ENCODE measurements at places on chromosomes 3 and 15.

- no peak for DNase-seq
These were observed 474.3 kb downstream of the NR2F2 start for GRCh38 chr15:96804754-96805153.

DNA sequence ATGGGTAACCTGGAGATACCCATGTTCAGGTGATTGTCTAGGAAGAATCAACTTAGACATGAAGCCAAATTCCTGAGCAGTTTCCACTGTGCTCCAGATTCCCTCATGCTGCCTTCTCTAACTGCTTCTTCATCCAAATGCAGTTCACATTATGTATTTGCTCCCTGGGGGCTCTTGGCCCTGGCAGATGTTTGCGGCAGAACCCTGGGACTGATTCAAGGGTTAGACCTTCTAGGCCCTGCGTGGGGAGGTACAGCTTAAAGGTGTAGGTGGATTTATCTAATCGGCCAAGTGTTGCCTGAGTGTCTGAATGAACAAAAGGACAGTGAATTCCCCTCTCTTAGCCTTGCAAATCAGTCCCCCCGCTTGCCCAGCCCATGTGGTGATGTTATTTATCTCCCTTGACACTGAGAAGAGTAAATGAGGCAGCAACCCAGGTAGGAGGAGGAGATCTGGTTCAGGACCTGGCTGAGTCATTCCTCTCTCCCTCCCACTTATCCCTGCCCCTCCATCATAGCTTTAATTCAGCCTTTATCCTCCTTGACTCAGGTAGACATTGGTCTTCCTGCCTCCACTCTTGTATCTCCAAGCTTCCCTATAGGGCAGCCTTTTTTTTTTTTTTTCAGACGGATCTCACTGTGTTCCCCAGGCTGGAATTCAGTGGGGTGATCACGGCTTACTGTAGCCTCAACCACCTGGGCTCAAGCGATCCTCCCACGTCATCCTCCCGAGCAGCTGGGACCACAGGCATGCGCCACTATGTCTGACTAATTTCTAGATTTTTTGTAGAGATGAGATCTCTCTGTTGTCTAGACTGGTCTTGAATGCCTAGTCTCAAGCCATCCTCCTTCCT, 54.8 kb downstream of the MAGEF1 start:
- DNase-seq: no peak

- no peak for DNase-seq
These were observed 176.1 kb upstream of the THBS1 start for GRCh38 chr15:39404767-39405181.

DNA sequence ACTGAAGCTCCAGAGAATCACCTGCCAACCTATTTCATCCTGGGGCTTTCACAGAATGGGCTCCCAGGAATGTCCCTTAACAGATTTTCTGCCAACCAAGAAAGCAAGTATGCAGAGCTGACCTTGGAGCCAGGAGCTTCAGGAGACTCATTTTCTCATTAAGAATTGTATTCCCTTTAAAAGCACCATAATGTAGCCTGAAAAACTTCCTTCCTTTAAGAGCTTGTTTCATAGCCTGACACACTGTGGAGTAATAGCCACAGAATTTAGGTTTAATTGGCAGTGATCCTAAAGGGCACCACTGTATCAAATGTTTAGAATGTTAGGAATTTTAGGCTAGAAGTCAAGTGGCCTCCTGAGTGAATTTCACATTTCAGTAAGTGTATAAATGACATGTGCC, 309.8 kb downstream of the GBE1 start:
- DNase-seq: no peak

- DNase-seq: no peak
These were observed 163.4 kb downstream of the ATG7 start for GRCh38 chr3:11435440-11436165.

GRCh38 chr3:4517643-4518311, 24.6 kb downstream of the ITPR1 start:
- no peak for DNase-seq

GRCh38 chr3:28947751-28948150, 333.1 kb upstream of the RBMS3 start:
- DNase-seq: no peak
